ENCODE measurements at places on chromosomes 3 and 15.

GRCh38 chr15:40407330-40407990 lies 1.9 kb downstream of the IVD start:
- DNase-seq = peak; percentile 29

DNA sequence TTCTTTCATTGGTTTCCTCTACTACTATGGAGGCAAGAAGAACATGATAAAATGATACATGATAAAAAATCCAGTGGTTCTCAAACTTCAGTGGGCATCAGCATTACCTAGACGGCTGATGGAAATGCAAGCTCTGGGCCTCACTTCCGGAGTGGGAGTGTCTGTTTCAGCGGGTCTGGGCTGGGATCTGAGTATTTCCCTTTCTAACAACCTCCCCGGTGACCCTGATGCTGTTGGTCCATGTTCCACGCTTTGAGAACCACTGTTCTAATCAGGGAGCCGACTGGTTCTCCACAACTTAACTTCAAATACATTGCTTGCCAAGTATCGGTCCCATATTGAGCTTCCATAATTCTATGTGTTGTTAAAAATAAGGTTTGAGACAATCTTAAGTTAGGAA lies 712.3 kb upstream of the LMCD1 start:
- DNase-seq = no peak

DNA sequence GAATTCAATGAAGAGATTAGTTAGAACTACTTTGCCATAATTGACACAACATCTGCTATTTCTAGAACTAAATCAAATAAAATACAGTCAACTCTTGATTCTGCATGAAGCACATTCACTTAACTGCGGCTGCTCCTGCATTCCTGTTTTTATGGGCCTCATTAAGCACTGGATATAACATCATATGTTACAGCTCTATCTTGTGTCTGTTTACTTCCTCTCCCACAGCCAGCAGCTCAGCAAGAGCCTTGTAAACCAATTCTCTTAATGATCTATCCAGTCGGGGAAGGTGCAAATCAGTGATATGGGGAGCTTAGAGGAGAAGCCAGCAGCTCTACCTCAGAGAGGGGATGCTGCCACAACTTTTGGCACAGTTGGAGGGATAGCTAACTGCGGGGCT lies 329.2 kb downstream of the ARRDC4 start:
- no peak for DNase-seq

DNA sequence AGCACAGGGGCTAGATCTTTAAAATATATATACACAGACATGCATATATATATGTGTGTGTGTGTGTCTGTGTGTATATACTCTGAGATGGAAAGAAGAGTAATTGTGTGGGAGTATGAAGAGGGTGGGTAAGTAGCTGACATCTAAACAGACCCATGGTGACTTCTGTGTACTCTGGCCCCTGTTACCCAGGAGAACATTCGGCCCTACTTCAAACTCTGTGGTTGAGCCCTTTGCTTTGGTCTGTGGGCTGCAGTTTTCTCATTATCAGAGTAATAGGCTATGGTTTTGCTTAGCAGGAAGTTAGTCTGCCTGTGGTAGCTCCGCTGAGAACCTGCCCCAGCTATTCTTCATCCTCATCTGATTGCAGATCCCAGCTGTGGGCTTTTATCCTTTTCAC lies 141.4 kb downstream of the RBPMS2 start:
- no peak for DNase-seq

DNA sequence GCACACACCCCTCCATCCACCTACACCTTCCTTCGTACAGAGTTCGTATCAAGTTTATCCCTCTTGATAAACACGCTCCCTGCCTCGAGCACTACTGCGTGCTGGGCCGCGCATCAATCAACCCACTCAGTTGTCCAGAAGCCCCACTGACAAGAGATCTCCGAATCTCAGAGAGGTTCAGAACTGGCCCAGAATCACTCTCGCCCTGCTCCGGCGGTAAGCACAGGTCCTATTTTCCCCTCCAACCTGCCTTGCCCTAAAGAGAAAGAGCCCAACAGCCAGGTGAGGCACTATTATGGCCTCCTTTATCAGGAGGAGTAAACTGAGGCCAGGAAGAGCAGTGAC lies 494 bp upstream of the NISCH start:
- DNase-seq = no peak

DNA sequence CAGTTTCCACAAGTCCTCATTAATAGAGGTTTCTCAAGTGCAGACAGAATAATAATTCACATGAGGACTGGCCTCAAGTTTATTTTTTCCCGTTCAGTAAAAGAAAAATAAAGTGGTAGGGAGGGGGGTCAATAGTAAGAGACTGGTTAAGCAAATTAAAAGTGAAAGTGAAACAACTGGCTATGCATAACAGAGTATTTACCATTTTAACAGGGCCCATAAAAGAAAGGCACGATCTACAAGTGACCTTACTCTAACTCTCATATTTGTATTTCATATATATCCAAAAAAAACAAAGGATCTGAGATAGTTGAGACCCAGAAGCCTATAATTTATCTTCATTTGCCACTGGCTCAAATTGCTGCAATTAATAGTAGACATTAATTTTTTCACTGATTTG lies 686.3 kb downstream of the NTRK3 start:
- DNase-seq = no peak

GRCh38 chr3:136276049-136276755 lies 26.1 kb downstream of the PCCB start:
- DNase-seq = no peak

- DNase-seq = no peak
Observed at GRCh38 chr15:62771234-62771633, 271.3 kb upstream of the TPM1 start.

- no peak for DNase-seq
Observed at GRCh38 chr15:26910715-26911114, 43.9 kb downstream of the GABRA5 start.

DNA sequence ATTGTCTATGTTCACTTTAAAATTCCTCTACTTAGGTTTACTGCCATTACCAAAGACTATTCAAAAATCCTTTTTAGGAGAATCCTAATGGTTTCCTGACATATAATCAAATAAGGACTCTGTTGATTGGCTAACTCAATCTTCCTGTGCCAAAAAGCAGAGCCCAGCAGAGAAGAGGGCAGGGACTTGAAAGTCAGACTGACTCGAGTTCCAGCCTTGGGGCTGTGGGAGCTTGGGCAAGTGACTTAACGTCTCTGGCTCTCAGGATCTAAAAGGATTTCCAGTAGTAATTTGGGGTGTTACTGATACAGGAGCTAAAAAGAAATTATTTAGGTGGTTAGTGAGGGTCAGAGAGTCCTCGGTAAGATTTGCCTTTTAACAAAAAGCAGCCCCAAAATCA lies 10.9 kb downstream of the CCR5 start:
- DNase-seq = no peak

DNA sequence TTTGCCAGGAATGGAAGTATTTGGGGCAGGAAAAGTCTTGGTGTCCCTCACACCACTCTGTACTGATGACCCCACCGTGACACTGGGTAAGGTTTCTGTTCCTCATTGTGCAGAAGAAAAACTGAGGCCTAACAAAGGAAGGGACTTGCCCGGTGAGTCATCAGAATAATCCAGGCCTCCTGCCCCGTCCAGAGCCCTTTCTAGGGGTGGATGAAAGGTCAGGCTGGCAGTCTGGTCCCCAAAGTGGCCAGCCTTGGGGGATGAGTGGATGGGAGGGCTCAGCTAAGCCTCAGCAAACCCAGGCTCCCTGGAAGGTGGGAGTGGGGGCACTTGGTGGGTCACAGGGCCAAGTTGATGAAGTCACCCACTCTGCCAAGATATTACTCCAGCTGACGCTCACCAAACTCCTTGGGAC lies 2.3 kb upstream of the DNAH1 start:
- peak; percentile 56 for DNase-seq

- DNase-seq = no peak
Observed at GRCh38 chr3:139470199-139470598, 6.1 kb downstream of the RBP2 start.

DNA sequence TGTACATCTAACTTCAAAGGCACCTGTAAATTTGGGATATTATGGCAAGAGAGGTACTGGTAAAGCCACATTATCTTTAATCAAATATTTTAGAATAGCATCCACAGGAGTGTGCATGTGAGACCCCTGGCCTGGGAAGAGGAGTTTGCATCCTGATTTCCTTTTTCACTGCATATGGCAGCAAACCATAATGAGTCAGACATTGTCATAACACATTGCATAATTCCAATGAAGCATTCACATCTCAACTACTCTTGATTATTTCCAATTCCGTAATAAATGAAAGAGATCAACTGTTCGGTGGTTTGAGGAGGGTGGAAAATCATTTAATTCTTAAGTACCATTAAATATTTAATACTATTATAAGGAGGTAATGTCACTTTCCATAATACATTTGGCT lies 215.0 kb downstream of the MECOM start:
- DNase-seq = no peak

DNA sequence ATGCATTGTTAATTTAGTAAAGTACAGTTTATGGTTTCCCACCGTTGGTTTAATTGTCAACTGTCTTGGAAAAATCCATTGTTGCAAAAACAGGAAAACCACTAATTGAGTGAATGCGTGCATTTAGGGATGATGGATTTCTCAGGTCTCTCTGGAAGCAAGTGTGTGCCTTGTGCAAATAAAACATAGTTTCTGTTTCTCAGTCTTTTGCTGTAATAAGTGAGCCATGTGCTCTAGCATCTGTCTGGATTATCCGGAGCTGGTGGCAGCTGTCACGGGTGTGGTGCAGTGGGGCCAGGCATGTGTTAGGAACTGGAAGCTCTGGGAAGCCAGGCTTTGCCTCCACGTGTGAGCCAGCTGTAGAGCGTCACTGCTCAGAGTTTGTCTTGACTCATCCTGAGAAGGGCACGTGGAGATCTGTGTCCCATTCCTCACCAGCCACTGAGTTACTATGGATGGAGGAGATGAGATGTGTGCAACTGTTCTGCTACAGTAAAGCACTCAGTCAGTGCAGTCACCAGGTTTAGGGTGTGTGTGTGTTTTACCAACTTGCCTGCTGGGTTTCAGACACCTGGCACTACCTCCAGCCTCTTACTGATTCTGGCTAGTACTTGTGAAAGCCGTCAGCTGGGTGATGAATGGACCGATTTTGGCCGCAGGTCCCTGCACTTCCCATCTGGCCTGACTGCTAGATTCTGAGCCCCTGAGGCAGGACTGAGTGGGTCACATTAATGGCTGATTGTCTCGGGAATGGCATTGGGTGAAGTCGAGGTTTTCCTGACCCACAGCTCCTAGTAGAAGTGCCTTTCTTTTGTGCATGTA lies 7.2 kb downstream of the APBA2 start:
- no peak for DNase-seq

- DNase-seq = no peak
Observed at GRCh38 chr15:58918239-58918638, 15.2 kb downstream of the SLTM start.
